ENCODE measurements at places on chromosomes 5 and 9.

GRCh38 chr9:71604197-71605063 lies 163.9 kb downstream of the CEMIP2 start:
- peak; percentile 60 for DNase-seq

DNA sequence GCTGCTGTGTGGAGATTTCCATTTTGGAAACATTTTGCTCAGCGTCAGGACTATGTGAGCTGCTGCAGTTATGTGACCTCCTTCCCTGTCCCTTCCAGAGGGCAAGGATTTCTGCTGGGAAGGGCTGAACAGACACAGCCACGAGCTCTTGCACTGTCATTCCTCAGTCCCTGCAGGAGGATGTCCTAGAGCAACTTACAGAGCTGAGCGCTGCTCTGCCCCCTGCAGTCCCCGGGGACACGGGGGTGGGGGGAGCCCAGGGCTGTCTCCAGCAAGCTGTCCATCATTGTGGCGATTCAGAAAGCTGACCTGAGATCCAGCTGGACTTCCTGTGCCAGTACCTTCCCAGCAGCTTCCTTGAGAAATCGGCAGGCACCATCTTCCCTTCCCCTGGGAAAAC lies 28.0 kb upstream of the MAP1B start:
- DNase-seq = no peak

DNA sequence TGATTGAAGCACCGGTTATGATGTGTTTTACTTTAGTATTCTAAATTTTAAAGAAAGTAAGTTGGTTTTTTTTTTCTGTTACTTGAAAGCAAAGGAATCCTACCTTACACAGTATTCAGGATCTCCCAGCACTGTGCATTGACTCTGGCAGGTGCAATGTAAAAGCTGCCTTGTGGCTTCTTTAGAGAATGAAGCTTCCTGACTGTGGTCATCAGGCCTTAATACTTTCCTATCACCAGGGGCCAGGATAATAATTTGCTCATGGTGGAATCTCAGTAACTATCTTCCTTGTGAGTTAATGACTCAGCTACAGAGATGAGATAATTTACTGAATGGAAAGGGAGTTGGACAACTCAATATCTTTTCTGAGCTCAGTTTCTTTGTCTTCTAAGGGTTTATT lies 435.5 kb upstream of the ZNF608 start:
- DNase-seq = no peak

DNA sequence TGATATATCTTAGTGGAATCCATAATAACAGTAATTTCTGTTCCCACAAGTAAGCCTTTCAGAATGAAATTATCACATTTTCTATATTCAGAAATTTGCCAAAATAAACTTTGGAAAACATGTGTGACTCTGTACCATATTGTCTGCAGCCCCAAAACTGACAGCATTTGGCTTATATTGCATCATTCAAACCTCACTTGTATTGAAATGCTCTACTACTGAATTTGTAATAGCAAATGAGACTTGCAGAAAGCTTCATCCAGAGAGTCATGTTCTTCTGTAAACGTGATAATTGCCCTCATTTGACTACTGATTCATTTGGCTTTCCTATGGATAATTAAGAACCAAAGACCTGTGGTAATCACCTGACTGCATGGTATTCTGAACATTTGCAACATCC lies 1249.5 kb upstream of the CDH18 start:
- no peak for DNase-seq

GRCh38 chr9:95880021-95880690 lies 4.7 kb downstream of the ERCC6L2 start:
- no peak for DNase-seq

- DNase-seq = no peak
Observed at GRCh38 chr9:123375469-123376132, 19.6 kb downstream of the CRB2 start.

DNA sequence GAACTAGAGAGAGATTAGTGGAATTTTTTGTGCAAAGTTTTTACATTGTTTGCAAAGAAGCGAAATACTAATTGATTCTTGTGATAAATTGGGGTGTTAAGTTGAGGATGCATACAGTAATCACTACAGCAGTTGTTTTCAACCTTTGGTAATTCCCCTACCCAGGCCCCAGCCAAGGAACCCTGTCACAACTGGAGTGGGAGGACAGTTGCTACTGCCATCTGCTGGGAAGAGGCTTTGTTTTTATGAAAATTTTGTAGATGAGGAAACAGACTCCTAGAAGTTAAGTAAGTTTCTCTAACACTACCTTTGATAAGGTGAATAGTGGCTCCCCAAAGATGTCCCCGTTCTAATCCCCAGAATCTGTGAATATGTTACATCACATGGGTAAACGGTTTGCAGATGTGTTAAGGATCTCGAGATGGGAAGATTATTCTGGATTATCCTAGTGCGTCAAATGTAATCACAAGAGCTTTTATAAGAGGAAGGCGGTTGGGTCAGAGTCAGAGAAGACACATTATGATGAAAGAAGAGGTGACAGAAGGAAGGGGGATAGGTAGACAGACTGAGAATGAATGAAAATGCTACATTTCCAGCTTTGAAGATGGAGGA lies 34.0 kb upstream of the PPP1R2B start:
- DNase-seq = peak; percentile 18

- no peak for DNase-seq
Observed at GRCh38 chr5:10479154-10479721, 37.6 kb downstream of the ROPN1L start.

- no peak for DNase-seq
Observed at GRCh38 chr5:56871777-56872176, 37.6 kb upstream of the SETD9 start.

DNA sequence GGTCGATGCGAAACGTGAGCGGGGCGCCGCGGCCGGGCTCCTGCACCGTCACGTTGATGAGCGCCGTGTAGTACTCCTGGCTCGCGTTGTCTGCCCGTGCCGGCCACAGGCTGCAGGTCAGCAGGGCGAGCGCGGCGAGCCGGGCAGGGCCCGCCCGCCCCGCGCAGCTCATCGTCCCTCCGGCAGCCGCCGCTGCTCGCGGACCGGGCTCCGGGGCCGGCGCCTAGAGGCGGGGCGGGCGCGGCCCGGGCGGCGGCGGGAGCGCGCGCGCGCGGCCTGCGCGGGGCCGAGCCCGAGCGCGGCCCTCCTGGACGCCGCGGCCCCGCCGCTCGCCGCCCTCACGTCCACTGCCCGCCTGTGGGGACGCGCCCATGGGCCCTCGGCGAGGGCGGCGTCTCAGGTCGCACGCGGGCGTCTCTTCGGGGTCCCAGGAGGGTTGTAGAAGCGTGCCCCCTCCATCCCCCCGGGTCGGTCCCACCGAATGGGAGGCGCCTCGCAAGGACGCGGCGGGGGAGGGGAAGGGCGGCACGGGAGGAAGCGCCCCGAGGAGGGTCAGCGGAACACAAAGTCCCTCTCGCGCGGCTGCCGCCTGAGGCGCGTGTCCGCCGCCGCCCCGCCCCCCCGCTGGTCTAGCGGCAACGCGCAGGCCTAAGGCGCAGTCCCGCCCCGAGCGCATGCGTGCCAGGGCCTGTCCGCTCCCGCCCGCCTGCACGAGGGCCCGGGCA lies at the start of gene RNF130:
TSS of gene RNF130 (minus strand) at position 229 of the 725 bp plus-strand sequence. CDS start at position 172, 57 bp downstream.
- DNase-seq = peak; percentile 87

- no peak for DNase-seq
Observed at GRCh38 chr5:139481122-139481533, 1.4 kb downstream of the STING1 start.

GRCh38 chr9:21788752-21789151 lies 13.7 kb upstream of the MTAP start:
- no peak for DNase-seq
